Stimulated activated CD4-positive, alpha-beta T cell treated with anti-CD3 and anti-CD28 coated beads, Interleukin-1b, Interleukin-23, amount 100 ng/mL, for 1 hour (primary cell): ENCODE measurements at places on chromosomes 7 and 10.

DNA sequence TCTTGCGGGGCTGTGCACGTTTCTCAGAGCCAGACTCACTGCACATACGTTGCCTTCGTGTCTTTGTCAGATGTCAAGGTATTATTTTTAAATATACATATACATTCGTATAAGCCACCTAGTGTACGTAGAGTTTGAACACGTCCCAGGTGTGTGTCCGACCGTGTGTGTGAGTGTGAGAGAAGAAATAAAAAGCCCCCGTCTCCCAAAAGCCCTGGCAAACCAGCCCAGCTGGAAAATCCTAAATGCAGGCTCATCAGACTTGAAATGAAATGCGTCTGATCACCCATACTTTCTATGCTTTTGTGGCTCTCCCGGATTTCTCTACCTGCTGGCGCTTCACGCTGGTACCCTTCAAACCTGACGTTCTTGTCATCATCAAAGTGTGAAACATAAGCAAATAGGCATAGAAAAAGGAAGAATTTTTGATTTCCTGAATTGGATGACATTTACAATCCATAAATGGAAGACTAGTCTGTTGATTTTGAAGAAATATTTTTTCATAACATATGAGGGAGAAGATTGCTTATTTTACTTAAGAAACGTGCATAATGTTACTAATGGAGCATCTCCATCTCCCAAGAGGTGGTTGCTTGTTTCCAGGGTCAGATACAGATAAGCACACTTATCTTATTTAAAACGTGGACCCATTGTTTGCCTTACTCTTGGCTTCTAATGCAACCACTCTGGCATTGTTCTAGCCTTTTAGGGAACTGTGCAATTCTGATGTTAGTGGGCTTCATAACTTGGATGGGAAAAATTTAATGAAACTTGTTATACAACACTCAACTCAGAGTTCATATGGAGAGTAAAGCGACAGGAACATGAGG lies 971 bp downstream of the PRKG1 start:
- no peak for DNase-seq

DNA sequence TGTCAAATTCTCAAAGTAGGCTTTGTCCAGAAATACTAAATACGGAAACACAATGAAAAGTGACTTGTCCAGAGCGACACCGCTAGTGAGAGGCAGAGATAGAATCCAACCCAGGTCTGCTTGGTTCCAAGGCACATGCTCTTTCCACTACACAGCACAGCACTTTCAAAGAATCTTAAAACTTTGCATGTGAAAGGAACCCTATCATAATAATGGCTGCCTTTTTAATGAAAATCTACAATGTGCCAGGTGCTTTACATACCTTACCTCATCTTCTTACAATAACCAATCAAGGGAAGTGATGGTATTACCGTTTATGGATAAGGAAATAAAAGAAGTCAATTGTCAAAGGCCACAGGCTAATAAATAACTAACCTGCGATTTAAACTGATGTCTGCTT lies 2.6 kb downstream of the CHCHD3 start:
- no peak for DNase-seq

- no peak for DNase-seq
Measured at GRCh38 chr7:29285444-29285793, 90.8 kb downstream of the CHN2 start.

GRCh38 chr7:2612445-2613097 lies 19.2 kb upstream of the TTYH3 start:
- no peak for DNase-seq

DNA sequence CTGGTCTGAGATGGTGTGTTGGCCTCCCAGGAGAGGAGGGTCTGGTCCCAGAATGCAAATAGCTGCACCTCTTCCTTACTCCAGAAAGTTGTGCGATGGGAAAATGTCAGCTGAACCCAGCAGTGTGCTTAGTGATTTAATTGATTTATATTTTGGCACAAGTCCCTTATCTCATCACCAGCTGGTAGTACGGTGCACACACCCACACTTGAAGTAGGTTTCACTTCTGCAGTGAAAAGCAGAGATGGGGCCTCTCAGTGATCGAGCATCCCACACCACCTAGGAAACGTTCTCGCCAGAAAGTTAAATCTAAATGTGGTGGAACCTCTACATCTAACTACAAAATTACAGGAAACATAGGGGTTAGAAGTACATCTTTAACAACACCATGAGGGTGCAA lies 80.4 kb downstream of the UBE3C start:
- no peak for DNase-seq

- no peak for DNase-seq
Measured at GRCh38 chr10:124047427-124048152, 45.8 kb downstream of the CHST15 start.

DNA sequence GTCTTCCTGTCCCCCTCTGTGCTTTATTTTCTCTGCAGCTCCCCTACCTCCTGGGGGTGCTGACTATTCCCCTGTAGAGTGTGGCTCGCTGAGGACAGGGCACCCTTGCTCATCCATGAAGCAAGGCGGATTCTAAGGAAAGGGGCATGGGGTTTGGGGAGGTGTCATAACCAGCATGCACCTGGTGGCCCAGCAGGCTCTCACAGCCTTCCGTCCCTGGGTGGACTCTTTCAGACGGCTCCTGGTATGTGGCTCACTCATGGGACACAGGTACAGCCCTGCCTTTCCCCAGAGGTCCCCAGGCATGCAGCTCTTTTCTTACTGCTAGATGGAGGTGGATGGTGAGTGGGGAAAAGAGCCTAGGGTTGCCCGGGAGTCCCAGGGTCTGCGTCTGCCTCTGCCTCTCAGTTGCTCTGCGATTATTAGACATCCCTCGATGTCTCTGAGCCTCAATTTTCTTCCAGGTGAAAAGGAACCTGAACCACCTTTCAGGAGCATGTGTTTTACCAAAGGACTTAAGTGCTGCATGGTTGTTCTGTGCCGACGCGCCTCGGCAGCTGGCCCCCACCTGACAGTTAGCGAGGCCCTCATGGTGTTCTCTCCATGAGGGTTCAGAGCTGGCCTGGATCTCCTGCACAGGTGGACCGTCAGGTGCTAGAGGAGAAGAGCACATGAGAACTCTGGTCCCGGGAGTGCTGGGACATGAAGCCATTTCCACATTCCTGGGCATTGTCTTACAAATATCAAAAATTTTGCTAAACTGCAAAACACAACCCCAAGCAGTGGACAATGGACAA lies 172.5 kb upstream of the SHH start:
- no peak for DNase-seq

- no peak for DNase-seq
Measured at GRCh38 chr7:50342616-50343114, 38.1 kb downstream of the IKZF1 start.

GRCh38 chr7:127396184-127396583 lies 3.7 kb upstream of the ZNF800 start:
- DNase-seq = no peak

DNA sequence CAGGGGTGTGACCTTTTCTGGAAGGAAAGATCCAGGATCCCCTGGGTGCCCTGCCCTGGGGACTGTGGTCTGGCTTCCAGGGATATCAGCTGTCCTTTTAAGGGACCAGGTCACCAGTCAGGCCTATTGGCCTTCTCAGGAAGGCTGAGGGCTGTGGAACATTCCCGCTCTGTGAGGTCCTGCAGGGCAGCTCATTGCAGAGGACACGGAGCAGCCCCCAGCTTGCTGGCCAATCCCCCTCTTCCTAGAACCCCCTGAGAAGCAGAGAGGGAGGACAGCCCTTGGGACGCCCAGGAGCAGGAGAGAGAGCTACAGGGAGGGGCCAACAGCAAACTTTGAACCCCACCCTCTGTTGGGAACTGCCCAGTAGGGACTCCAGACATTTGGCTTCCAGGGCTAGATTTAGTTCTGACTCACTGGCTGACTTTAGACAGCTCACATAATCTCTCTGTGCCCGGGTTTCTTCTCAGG lies 67.9 kb upstream of the COL13A1 start:
- DNase-seq = no peak

GRCh38 chr7:47689558-47689957 lies 107.6 kb upstream of the TNS3 start:
- no peak for DNase-seq

GRCh38 chr7:91435381-91436059 lies 171.3 kb downstream of the FZD1 start:
- no peak for DNase-seq

- no peak for DNase-seq
Measured at GRCh38 chr7:17444673-17445072, 146.2 kb downstream of the AHR start.

- DNase-seq = no peak
Measured at GRCh38 chr10:10716972-10717371, 300.7 kb upstream of the CELF2 start.

- no peak for DNase-seq
Measured at GRCh38 chr10:46042527-46042926, 3.5 kb downstream of the MSMB start.

DNA sequence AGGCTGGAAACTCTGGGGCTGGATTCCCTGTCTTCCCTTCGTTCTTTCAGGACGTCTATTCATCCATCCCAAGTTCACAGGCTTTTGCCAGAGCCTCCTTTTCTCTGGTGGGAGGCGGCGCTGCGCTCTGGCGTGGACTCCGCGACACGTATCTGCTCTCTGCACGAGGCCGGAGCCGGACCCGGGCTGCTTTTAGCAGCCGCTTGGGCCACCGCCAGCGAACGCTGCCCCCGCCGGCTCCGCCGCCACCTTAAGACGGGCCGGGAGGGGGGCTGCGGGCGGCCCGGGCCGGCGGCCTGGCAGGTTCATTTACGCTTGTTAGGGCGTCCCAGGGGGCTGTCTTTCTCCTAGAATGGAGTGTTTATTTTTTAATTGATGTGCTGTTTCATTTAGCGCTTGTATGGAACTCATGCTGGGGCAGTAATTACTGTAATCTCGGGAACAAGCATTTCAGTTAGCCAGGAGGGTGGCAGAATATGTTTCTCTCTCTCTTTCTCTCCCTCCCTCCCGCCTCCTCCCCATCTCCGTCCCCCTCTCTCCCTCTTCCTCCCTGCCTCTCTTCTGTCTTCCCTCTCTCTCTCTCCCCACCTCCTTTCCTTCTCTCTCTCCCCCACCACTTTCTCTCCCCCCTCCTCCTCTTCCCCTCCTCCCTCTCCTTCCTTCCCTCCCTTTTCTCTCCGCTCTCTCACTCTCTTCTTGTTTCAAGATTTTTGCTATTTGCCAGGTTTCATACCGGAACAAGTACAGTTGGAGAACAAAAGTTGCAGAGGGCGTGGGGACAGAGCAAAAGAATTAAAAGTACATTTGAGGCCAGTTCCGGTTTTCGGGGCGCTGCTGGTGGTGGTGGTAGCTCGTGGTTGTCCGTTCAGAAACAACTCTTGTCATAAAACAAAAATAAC lies 1.3 kb upstream of the FZD8 start:
- no peak for DNase-seq

GRCh38 chr7:138958391-138958956 lies 22.7 kb downstream of the KIAA1549 start:
- no peak for DNase-seq

DNA sequence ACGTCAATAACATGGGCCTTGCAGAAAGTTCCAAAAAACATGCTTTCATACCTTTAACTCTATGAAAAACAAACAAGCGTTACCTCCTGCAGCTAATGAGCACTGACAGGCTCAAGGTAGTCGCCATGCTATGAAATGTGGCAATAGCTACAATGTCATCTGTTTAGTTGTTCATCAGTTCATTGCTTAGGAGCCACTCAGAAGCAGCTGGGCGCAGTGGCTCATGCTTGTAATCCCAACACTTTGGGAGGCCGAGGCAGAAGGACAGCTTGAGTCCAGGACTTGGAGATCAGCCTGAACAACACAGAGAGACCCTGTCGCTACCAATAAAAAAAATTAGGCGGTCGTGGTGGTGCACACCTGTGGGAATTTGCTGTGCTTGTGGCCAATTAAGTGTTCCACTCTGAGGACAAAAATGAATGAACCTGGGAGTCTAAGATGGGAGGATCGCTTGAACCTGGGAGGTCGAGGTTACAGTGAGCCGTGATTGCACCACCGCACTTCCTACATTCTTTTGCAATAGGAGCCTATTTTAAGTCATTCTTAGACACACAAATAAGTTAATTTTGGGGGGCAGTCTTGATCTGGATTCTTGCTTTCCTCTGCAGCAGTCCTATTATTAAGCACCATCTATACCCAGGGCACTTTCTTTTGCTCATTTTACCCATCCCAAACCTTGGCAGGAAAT lies 276.2 kb upstream of the KLF14 start:
- DNase-seq = no peak

- DNase-seq = no peak
Measured at GRCh38 chr10:121516093-121516865, 82.0 kb downstream of the FGFR2 start.

DNA sequence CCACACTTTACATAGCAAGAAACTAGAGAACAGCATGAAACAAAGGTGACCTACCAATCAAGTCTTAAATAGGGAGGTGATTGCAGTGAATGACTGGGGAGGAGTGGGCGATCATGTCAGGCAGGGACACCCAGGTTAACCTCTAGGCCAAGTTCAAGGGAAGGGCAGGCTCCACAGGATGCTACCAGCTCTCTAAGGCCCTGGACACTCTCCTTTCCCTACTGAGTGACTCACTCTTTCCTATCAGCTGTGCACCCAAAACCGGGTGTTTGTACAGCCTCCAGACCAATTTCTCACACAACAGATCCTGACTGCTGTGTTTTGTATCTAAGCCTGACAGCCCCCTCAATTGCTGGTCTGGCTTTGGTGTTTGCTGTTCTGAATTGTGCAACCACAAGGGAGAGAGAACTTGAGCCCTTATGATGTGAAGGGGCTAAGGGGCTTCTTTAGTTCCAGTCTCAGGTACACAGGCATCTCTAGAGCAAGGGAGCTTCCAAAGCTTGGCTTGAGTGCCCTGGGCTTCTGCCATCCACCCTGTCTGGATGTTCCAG lies 107.8 kb downstream of the TBXAS1 start:
- DNase-seq = no peak

DNA sequence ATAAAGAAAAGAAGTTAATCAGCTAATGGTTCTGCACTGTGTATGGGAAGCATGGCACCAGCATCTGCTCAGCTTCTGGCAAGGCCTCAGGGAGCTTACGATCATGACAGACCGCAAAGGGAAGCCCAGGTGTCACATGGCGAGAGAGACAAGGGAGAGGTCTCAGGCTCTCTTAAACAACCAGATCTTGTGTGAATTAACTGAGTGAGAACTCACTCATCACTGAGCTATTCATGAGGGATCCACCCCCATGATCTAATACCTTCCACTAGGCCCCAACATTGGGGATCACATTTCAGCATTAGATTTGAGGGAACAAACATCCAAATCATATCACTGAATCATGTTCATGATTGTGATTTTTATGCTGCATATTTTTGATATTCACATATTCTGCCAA lies 5.8 kb downstream of the USP54 start:
- no peak for DNase-seq

DNA sequence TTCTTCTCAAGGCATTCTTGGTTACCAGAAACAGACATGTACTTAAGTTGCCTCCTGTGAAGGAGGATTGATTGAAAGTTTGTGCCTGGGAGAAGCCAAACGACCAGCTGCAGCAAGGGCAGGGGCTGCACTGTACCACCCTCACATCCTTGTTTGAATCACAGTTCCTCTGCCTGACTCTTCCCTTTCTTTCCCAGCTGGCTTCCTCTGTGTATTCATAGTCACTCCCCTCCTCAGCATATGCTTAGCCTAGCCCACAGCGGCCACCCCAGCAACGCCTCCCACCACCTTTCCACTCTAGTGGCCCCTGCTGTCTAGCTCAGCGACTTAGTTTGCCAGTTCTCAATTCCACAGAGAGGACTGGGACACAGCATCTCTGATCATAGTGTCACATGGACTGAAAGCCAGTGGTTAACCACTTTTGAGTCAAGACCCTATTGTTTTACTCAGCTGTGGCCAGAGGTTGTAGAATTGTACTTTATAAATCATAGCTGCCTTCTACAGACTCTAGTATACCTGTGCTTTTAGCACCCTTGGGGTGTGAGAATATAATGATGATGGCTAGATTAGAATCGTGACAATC lies 643.0 kb downstream of the SUGCT start:
- no peak for DNase-seq
